ENCODE measurements at places on chromosomes 12 and 14.

DNA sequence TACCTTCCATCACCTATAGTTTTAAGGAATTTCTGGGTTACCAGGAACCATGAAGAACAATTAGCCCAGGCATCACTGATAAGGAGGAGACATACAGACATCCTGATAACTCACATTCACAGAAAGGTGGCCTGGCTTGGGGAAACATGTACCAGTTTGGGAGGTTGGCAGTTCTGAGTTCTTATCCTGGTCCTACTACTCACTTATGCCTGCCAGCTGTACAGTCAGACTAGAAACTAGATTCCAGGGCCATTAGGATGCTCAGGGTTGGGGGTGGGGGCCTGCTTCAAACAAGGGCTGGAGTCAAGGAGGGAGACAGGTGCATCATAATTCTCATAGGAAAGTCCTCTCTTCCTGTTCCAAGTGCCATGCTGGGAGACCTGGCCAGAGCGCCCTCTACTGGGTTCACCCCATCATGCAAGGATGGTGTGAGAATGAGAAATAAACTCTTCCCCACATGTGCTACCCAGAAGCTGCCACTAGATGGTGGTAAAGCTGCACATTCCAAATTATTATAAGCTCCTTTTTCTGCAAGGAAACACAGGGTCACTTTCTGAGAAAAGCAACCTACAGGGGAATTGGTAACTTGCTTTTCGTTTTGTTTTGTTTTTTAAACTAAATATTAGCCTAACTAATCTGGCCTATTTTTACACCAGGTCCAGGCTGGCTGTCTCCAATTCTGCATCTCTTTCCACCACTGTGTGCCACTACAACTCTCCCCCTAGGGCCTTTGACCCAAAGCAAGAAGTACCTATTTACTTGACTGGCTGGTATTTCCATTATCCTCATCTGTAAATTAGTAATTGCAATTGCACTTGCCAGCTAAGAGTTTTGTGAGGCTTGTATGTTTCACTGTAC, 14.5 kb downstream of the OAS2 start:
- no peak for DNase-seq

DNA sequence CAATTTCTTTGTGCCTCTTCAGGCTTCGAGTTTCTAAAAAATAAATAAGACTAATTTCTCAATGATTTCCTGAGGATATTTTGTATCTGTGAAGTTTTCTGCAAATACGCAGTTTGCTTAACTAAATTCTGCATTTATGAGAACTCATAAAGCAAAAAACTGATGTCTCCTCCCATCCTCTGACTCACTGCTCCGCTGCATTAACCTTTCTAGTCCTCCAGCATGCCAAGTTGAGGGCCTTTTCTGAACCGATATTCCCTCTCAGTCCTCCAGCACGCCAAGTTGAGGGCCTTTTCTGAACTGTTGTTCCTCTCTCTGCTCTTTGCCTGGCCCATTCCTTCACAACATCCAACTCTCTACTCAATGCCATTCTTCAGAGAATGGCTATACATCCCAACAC, 3.2 kb downstream of the IPO8 start:
- no peak for DNase-seq

- DNase-seq = no peak
These were observed 219.6 kb downstream of the CCDC91 start for GRCh38 chr12:28409892-28410291.

- no peak for DNase-seq
These were observed 388.0 kb downstream of the VRK1 start for GRCh38 chr14:97185186-97185585.

All from stimulated activated CD8-positive, alpha-beta memory T cell treated with anti-CD3 and anti-CD28 coated beads, Interleukin-7, amount 100 ng/mL, for 1 hour (primary cell).